ENCODE measurements at places on chromosomes 7 and 10. TPM values are rescaled to one million over a fixed set of nuclear protein-coding genes. Genes with fewer than 3 reads are reported as not detected.

The THSD7A gene
- total RNA-seq, result 0.55 TPM

The CRYGN gene
- 0.74 TPM for total RNA-seq

The AKR1C1 gene
- total RNA-seq, result 321 TPM

The ANKRD2 gene
- 1.2 TPM for total RNA-seq

The TSPAN33 gene
- total RNA-seq, result 1.3 TPM

The PDGFA gene
- 24.0 TPM for total RNA-seq

The MBL2 gene
- not detected for total RNA-seq

The GALNT17 gene
- total RNA-seq, result not detected

The SAMD8 gene
- 48.2 TPM for total RNA-seq

The CH25H gene
- total RNA-seq, result 0.55 TPM

The AUTS2 gene
- total RNA-seq, result 2.3 TPM

The SVOPL gene
- not detected for total RNA-seq

The KCNIP2 gene
- 1.8 TPM for total RNA-seq

The CYP3A5 gene
- 0.28 TPM for total RNA-seq

The WDR86 gene
- 3.1 TPM for total RNA-seq

The UFSP1 gene
- total RNA-seq, result 4.1 TPM

The ATG9B gene
- 0.37 TPM for total RNA-seq

The GJD4 gene
- total RNA-seq, result not detected

The WBP1L gene
- 65.5 TPM for total RNA-seq

The TEX36 gene
- total RNA-seq, result not detected

The COL28A1 gene
- not detected for total RNA-seq

The OGDHL gene
- 0.14 TPM for total RNA-seq

The FAM180A gene
- 5.5 TPM for total RNA-seq

The BAG3 gene
- total RNA-seq, result 5.0 TPM

The GARIN1A gene
- 0.43 TPM for total RNA-seq

The CCL24 gene
- 0.28 TPM for total RNA-seq

The OR13A1 gene
- not detected for total RNA-seq

The PNPLA8 gene
- total RNA-seq, result 37.2 TPM

The LIPK gene
- not detected for total RNA-seq

The STAG3 gene
- total RNA-seq, result 0.28 TPM

The THNSL1 gene
- total RNA-seq, result 2.3 TPM

The OPN4 gene
- not detected for total RNA-seq

The PROSER2 gene
- total RNA-seq, result 1.1 TPM

The CALHM3 gene
- total RNA-seq, result not detected
